ENCODE measurements at places on chromosomes 12 and 14.

GRCh38 chr14:77707355-77707723 lies 484 bp downstream of the ALKBH1 start:
- DNase-seq = peak; percentile 9

DNA sequence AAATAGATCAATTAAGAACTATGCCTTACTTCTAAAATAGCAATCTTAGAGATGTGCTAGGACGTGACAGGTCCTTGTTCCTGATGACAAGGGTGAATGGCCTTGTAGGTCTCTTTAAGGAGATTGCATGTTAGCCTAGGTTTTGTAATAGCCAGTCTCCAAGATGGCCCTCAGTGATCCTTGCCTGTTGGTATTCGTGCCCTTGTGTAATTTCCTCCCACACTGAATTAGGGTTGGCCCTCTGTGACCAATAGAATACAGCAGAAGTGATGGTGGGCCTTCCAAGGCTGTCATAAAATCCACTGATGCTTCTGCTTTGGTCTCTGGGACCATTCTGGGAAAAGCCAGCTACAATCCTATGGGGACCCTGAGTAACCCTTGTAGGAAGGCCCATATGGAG lies 38.2 kb upstream of the SNX6 start:
- DNase-seq = no peak

DNA sequence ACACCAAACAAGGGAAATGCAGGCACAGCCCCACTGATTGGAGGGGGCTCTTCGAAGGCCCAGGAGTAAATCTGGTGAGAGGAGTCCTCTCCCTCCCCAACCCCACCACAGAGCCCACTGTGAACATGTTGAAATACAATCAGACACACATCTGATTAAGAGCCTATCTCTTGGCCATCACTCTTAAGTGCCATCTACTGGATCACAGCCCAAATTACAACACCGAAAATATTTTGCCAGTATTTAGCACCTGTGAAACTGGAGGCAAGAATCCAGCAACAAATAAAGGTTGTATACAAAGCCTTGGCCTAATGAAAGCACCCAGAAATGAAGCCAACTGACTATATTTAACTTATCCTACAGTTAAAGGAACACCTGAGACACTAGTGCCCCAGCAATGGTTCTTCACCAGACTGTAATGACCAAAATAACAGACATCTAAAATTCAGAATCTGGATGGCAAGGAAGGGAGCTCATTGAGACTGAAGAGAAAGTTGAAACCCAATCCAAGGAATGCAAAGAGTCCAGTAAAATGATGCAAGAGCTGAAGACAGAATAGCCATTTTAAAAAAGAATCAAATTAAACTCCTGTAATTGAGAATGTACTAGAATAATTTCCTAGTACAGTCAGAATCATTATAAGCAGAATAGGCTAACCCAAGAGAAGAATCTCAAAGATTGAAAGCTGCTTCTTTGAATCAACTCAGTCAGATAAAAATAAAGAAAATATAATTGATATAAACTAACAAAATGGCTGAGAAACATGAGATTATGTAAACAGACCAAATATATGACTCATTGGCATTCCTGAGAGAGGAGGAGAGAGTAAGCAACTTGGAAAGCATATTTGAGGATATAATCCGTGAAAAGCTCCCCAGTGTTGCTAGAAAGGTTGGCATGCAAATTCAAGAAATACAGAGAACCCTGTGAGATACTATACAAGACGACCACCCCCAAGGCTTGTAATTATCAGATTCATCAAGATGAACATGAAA lies 1117.0 kb downstream of the FLRT2 start:
- DNase-seq = no peak

- DNase-seq = no peak
These were observed 48.2 kb downstream of the ATF7 start for GRCh38 chr12:53577941-53578352.

- no peak for DNase-seq
These were observed 24.4 kb upstream of the CCDC175 start for GRCh38 chr14:59601056-59601455.

GRCh38 chr12:108568338-108569154 lies 6.2 kb downstream of the ISCU start:
- DNase-seq = peak; percentile 43

- DNase-seq = no peak
These were observed 57.8 kb upstream of the BCL11B start for GRCh38 chr14:99329711-99330315.

- no peak for DNase-seq
These were observed 550 bp upstream of the NUP107 start for GRCh38 chr12:68686262-68686594.

- peak; percentile 10 for DNase-seq
These were observed 18.8 kb downstream of the GPR65 start for GRCh38 chr14:88023658-88024187.

GRCh38 chr14:31457665-31458659 lies 656 bp upstream of the DTD2 start:
- DNase-seq = no peak

DNA sequence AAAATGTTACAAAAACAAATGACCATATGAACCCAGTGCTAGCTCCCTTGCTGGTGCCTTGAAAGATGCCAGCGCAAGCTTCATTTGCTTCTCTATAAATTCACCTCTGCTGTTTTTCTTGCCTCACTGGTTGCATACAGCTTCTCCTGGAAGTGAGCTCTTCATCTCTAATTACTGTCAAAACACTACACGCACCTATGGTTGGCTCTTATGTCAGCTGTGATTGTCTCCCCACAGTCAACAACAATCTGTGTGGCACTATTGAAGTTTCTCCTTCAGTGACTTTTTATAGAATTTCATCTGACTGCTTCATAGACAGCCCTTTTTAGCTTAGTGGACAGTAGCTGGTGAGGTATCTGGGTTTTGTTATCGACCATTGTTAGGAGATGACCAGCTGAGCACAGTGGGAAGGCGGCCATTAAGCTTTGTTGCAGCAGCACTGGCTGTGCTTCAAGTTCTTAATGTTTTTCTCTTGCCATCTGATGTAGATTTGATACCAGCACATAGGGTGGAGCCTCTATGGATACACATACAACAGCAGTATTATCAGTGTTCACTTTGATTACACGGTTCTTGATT lies 131.8 kb downstream of the KITLG start:
- DNase-seq = peak; percentile 85

DNA sequence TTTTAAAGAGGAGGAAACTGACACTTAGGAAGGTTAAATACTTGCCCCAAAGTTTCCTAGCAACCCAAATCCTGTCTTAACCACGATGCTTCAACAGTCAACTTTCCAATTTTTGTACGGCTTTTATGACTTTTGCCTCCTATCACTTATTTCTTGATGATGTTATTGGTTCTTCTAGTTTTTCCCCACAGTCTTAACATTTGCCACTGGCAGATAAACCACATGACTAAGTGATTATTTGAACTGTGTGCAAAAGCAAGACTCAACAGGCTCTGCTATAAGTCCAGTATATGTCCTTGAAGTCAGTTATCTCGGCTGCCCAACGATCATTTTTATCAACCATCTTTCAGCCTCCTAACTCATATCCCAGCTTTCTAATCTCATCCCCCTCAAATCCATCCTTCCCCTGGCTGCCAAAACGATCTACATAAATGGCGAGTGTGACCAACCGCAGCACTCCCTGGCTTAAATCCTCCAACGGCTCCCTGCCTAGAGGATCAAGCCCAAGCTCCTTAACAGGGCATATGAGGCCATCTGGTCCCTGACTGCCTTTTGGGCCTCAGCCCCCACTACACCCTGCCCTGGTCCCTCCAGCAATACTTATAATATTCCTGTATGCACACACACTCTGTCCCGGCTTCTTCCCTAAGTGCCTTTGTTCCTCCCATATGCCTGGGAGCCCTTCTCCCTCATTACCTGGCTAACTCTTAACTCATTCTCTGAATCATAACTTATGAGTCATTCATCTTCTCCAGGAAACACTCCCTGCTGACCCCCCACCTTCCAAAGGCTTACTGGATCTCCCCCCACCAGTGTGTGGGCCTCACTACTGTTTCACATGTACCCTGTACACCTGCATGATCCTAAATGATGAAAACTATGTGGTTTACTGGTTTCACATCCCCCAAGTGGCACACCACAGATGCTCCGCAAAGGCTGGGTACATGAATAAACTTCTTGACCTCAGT lies 8.8 kb downstream of the VPS37B start:
- no peak for DNase-seq

GRCh38 chr12:14629832-14630710 lies 62.4 kb upstream of the PLBD1 start:
- peak; percentile 76 for DNase-seq

DNA sequence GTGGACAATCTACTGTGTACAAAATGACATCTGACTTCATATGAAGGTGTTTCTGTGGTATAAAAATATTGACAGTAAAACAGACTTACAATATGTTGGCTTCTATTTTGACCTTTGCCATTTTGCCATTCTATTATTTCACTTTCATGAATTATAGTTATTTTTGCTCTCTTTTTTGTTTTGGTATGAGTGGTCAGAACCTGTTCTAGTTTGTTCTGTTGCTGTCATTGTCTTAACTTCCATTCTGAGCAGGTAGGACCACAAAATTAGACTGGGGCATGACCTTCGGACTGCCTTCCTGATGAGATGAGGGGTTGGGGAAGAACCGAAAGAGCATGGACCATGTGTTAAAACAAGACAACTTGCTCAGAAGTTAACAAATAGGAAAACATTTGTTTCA lies 36.5 kb upstream of the IFNG-AS1 start:
- no peak for DNase-seq

GRCh38 chr12:94779485-94779884 lies 129.1 kb upstream of the TMCC3 start:
- no peak for DNase-seq

GRCh38 chr14:26828741-26829140 lies 230.9 kb upstream of the NOVA1 start:
- no peak for DNase-seq

GRCh38 chr12:13959131-13959723 lies 22.2 kb downstream of the GRIN2B start:
- DNase-seq = no peak

DNA sequence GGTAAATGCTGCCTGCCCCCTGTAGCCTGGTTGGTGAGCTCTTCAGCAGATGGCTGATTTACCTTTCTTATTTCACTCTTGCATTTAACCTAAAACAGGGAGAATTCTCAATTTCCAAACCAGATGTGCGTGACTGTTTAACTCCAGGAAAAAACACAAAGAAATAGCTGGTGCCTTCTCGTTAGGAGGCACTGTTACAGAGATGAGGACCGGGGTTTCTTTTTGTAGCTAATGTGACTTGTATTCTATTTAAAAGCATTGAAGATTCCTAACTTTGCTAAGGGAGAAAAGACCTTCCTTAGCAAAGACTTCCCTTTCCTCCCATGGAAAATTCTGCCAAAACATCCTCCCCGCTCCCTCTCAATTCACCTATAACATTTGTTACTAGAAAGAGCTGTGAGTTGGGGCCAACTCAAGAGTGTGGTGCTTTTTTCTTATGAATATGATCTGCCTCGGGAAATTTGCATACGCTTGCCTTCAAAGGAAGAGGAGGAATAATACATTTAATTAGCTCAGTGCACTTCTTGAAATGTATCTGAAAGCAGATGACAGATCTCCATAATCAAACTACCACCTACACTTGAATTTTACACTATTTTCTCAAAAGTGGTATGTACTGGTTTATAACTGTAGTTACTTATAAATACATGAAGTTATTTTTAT lies 102.0 kb upstream of the ARID2 start:
- no peak for DNase-seq

- DNase-seq = no peak
These were observed 1.2 kb downstream of the NOVA1 start for GRCh38 chr14:26596543-26597061.

GRCh38 chr12:131391399-131391798 lies 319.5 kb upstream of the SFSWAP start:
- no peak for DNase-seq

GRCh38 chr12:109714141-109714912 lies 702 bp downstream of the FAM222A start:
- peak; percentile 46 for DNase-seq

DNA sequence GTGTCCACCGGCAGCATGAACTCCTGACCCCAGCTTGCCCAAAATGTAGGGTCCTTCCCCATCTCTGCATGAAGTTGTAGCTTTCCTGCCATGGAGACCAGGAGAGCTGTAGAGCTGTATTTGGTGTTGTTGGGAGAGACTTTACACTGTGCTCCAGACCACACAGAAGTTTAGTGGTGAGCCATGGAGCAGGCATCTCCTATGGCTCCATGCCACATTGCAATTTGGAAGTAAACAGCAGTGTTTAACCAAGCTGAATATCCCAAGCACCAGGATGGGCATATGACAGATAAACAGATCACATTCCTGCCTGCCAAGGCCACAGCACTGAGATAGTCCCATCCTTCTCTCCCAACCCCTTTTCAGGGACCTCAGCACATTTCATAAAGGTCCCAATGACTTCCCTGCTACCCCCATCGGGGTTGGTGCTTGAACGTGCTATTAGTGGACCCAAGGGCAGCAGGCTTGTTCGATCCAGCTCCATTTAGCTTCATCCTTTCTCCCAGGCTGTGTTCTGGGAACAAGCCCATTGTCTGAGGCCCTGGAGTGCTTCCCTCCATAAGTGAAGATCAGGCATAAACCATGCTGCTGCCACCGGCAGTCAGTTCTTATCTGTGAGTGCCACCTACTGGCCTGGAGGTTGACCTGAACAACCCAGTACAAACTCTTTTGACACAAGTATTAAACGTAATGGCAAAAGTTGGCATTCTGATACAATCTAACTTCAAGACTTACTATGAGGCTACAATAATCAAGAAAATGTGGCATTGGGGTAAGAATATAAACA lies 172.3 kb upstream of the ATXN7L3B start:
- DNase-seq = no peak

- no peak for DNase-seq
These were observed 41.7 kb downstream of the NPAS3 start for GRCh38 chr14:32980178-32980901.

DNA sequence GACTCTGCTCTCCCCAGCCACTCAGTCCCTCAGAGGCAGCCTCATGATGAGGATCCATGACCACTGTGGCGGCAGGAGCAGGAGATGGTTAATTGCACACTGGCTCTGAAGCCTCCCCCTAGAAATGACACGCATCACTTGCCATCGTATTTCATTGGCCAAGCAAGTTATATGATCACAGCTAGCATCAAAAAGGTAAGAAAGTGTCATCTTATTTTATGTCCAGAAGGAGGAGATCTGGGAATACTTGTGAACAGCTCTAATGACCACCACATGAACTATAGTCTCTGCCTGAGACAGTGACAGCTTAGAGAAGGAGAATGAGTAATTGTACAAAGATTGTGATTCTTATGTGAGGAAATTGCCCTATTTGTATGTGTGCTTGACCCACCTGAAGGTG lies 363.4 kb downstream of the NUAK1 start:
- DNase-seq = no peak

DNA sequence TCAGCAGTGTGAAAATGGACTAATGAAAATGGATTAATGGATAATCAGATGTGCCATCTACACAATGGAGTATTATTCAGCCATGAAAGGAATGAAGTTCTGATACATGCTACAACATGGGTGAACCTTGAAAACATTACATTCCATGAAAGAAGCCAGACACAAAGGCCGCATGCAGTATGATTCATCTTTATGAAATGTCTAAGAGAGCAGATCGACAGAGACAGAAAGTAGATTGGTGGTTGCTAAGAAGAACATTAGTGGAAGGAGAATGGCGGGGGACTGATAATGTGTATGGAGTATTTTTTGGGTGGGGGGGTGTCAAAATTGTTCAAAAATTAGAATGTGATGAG lies 47.3 kb downstream of the PRKAB1 start:
- DNase-seq = no peak

GRCh38 chr12:114949058-114949820 lies 265.3 kb upstream of the TBX3 start:
- DNase-seq = peak; percentile 39
